Hematopoietic multipotent progenitor cell (in vitro differentiated cells): ENCODE measurements at places on chromosomes 6 and 20.

- DNase-seq, result no peak
Observed at GRCh38 chr20:9807136-9807535, 31.7 kb downstream of the PAK5 start.

DNA sequence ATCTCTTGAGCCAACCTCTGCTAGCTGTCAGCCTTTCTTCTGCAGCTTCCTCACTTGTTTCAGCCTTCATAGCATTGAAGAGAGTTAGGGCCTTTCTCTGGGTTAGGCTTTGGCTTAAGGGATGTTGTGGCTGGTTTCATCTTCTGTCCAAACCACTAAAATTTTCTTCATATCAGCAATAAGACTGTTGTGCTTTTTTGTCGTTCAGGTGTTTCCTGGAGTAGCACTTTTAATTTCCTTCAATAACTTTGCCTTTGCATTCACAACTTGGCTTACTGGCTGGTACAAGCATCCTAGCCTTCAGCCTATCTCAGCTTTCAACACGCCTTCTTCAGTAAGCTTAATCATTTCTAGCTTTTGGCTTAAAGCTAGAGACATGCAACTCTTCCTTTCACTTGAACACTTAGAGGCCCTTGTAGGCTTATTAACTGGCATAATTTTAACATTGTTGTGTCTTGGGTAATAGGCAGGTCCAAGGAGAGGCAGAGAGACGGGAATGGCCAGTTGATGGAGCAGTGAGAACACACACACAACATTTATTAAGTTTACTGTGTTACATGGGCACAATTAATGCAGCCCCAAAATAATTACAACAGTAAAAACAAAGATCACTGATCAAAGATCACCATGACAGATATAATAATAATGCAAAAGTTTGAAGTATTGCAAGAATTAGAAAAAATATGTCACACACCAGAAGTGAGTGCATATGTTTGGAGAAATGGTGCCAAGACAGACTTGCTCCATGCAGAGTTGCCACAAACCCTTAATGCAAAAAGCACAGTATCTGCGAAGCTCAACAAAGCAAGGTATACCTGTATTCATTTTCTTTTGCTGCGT is 98.6 kb downstream of the HIVEP1 start:
- DNase-seq, result no peak

- peak; percentile 17 for DNase-seq
Observed at GRCh38 chr6:137498481-137499190, 4.4 kb upstream of the OLIG3 start.

DNA sequence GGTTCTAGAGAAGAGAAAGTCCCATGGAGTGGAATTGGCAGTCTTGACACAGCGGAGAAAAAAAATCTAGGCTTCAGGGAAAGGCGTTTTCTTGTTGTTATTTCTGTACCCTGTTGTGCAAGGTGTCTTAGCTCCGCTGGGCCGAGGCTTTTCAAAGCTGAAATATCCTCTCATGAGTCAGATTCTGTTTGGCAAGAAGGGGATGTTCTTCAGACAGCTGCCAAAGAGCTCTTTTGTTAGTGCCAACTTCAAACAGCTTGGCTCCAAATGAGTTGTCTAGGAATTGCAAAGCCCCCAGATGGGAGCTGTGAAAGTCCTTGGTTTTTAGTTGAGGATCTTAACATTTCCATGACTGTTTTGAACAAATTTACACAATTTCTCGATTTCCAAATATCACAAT is 45.6 kb downstream of the LRRN4 start:
- DNase-seq, result no peak
